GM12891 (cell line): ENCODE measurements at places on chromosomes 4 and X.

DNA sequence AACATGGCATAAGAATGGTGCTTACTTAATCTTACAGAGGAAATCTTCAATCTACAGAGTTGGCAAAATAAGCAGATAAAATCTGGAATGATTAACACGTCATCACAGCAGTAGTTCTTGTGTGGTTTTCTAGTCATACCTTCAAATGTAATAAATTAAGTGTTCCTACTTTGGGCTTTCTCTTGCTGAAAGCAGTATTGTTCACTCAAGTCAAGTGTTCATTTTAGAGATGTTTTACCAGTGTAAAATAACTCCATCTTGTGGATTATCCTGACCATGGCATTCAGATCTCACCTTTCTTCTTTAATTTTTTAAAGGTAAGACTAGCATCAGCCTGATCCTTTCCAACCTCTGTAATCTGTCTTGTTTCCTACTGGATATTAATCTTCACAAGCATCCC lies 72.9 kb downstream of the ADAMTS3 start:
- no peak for DNase-seq

- no peak for DNase-seq
These were observed 13.3 kb downstream of the UBA6 start for GRCh38 chr4:67687636-67688035.

DNA sequence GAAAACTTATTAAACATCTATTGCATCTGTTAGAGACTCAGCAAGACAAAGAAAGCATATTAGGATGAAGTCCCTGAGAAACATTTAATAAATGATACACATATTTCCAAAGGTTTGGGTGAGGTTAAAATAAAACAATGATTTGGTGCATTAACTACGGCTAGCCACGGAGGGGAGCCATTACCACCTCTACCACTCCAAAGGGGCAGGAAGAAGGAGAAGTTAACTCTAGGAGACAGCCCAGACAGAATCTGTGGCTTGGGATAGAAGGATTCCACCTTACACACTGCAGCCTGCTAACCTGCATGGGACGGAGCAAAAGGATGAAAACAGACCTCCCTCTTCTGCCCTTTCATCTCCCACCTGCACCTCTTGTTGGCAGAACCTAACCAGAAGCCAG lies 189.1 kb upstream of the C1QTNF7 start:
- DNase-seq, result peak; percentile 31

DNA sequence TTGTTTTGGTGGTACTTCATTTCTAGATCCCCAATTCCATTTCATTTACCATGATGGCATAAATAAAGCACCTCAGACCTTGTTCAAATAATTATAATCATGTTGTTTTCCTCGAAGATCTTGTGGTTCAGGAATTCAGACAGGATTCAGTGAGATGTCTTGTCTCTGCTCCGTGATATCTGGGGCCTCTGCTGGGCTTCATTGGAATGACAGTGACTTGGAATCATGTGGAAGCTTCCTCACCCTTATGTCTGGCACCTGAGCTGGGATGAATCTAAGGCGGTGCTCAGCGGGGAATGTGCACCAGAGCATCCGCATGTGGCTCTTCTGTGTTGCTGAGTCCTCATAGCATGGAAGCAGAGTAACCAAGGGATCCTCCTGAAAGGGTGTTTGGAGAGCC lies 132.2 kb downstream of the VEGFC start:
- DNase-seq, result no peak

- DNase-seq, result no peak
These were observed 42.2 kb downstream of the SMARCA5 start for GRCh38 chr4:143555676-143556075.

- no peak for DNase-seq
These were observed 238.4 kb downstream of the SNCA start for GRCh38 chr4:89598602-89599001.

- DNase-seq, result no peak
These were observed 20.2 kb downstream of the GLRA3 start for GRCh38 chr4:174808836-174809235.

- DNase-seq, result no peak
These were observed 4.8 kb upstream of the CXCL13 start for GRCh38 chr4:77600521-77601451.

DNA sequence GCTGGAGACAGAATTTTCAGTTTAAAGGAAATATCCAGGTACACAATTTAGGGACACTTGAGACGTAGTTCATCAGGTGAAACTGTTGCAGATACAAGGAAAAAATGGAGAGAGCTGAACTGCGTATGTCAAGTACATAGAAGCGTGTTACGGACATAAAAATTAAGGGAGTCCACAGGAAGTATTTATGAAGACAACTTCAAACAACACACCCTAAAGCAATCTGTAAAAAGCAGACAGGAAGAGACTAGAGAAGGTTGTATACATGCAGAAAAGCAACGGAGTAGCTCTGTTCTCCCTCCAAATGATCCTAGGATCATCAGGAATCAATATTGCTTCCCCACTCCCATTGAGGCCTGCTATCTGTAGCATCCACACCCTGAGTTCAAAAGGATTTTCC lies 5.8 kb downstream of the CASK start:
- DNase-seq, result no peak

DNA sequence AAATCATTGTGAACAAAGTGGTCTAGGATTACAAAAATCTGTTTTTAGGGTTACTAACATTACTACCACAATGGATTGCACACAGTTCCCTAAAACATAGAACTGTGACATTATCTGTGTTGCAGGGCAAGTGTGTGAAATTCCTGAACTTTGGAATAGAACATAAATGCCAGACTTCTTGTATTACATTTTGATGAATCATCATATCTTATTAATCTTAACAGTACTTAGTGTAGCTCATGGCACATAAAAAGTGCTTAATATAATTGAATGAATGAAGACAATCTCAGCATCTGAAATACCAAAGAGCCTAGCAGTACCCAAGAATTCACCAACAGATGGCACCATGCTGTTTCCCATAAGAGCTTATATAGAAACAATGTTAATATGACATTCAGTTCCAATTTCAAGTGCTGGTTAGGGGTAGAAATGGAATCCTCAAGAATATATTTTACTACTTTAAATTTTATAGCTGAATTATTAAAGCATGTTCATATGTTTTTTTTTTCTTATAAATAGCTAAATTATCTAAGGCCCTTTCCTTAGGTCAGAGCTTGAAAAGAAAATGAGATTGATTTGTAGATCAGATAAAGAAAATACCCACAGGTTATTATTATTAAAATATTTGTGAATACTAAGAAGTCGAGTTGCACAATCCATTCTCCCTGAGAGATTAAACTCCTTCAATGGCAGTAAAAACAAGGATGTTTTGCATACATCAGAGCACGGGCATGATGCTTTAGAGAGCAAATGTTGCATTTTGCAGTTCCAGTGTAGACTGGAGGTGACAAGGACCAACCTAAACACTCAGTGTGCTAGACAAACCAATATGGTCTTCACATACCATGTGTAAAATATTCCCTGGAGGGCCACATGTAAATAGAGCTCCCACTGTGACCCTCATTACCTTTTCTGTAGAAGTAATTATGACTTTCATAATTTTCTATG lies 25.7 kb upstream of the SHISA3 start:
- DNase-seq, result peak; percentile 29

- no peak for DNase-seq
These were observed 278.9 kb upstream of the SFRP2 start for GRCh38 chr4:154067786-154068185.

- no peak for DNase-seq
These were observed 36.0 kb downstream of the GAB3 start for GRCh38 chrX:154714925-154715324.

DNA sequence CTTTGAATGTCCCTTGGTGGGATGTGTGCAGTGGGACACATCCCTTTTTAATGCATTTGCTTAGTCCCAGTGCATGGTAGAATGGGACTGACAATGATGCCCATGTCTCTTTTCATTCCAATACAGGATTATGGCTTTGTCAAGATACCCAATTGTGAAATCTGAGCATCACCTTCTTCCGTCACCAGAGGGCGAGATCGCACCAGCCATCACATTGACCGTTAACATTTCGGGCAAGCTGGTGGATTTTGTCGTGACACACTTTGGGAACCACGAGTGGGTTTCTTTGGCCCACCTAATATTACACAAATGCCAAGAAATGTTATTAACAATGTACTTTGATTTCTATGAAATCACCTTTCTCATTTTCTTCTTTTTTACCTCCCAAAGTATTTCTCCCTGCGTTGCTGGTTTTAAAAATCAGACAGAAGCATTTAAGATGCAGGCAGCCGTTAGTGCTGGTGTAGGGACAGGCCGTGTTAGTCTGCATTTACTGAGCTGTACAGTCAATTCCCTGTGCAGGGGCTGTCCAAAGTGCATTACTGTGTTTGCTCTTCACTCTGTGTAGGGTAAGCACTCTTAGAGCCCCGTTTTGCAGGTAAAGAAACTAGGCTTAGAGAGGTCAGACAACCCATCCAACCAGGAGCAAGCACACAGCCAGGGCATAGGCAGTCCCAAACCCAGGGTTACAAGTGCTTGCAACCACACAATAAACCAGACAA lies 46.5 kb downstream of the CWH43 start:
- peak; percentile 5 for DNase-seq

GRCh38 chr4:97367878-97368277 lies 775.4 kb downstream of the STPG2 start:
- DNase-seq, result no peak

GRCh38 chr4:87025614-87026041 lies 90.8 kb downstream of the AFF1 start:
- DNase-seq, result no peak

- DNase-seq, result peak; percentile 72
These were observed at the start of gene PGRMC1 for GRCh38 chrX:119235872-119236622. Gene PGRMC1 (plus strand): TSS chrX:119236285. CDS start chrX:119236364, 79 bp downstream.

GRCh38 chr4:16837475-16837874 lies 61.0 kb downstream of the LDB2 start:
- DNase-seq, result no peak

GRCh38 chr4:33054656-33055196 lies 2334.6 kb downstream of the PCDH7 start:
- DNase-seq, result no peak

DNA sequence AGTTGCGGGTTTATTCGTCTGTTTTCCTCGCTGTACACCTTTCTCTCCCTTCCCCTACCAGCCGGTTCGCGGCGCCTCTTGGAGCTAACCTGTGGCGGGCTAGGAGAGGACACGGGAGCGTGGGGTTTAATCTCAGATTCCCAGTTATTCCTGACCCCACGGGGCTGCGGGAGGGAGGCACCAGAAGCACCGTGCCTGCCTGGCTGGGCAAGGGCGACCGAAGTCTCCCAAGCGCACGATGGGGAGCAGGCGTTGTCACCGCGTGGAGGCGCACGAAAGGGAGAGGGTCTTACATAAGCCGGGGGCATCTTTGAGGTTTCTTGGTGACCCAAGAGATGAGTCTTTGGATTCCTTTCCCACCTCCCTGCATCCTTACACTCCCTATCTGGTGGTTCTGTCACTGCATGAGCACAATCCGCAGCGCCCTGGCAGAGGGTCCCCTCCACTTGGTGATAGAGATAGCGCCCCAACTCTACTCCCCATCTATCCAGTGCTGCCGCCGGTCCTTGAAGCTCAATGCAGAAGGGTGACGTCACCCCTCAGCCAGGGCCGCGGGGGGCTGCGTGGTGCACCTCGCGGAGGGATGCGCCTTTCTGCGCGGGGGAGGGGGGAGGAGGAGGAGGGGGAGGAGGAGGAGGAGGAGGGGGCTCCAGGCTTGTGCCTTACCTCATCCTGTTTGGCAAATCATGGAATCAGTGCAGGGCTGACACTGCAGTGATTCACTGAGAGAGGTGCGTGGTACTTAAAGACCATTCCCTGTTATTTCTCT lies 793 bp downstream of the TSPAN7 start:
- no peak for DNase-seq

DNA sequence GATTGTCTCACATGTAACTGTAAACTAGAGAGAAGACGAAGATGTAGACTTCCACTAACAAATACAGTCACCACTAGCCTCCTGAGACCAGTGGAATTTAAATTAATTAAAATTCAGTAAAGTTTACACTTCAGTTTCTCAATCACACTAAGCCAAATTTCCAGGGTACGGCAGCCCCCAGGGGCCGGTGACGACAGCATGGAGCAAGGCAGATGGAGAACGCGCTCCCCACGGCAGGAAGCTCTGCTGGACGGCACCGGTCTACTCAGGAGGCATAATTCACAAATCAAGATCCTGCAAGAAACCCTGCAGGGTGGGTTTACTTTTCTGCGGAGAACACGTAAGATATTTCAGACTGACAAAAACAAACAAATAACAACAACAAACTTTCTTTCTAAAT lies 80.7 kb downstream of the FAT1 start:
- no peak for DNase-seq

GRCh38 chr4:142581881-142582280 lies 264.2 kb downstream of the INPP4B start:
- no peak for DNase-seq

GRCh38 chr4:3531318-3531878 lies 824 bp downstream of the LRPAP1 start:
- DNase-seq, result no peak

GRCh38 chr4:38574559-38575333 lies 89.3 kb upstream of the KLF3 start:
- no peak for DNase-seq

GRCh38 chrX:18793601-18794089 lies 86.2 kb downstream of the PPEF1 start:
- no peak for DNase-seq

DNA sequence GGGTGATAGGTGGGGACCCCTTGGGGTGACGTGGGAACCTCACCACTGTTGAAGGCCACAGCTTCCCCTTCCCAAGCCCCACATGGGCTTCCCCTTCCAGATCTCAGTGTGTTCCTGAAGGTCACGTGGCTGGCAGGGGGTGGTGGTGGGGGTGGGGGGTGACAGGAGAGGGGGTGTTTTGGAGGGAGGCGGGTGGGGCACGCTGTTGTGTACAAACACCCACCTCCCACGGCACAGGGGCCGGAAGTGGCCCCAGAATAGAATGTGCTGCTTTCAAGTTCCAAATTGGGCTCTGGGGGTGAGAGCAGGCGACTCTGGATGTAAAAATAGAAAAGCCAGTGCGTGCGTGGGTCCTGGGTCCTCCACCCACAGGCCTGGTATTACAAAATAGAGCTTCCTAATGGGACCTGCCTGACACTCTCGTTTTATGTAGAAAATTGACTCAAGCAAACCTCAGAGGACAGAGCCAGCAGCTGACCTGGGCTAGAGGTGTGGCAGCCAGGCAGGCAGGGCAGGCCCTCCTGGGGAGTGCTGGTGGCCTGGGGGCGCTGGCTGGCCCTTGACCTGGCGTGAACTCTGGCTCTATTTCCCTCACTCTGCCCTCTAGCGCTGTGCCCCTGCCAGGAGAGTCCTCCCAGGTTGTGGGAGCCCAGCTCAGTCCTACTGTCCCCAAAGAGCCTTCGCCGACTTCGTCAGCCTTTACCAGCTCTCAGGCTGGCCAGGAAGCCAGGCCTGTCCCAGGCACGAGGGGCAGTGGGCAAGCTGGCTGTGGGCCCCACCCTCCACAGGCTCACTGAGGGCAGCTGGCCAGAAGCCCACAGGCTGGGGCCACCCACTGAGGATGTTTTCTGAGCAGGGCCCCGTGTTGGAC lies 5.4 kb upstream of the SH3BP2 start:
- peak; percentile 80 for DNase-seq

DNA sequence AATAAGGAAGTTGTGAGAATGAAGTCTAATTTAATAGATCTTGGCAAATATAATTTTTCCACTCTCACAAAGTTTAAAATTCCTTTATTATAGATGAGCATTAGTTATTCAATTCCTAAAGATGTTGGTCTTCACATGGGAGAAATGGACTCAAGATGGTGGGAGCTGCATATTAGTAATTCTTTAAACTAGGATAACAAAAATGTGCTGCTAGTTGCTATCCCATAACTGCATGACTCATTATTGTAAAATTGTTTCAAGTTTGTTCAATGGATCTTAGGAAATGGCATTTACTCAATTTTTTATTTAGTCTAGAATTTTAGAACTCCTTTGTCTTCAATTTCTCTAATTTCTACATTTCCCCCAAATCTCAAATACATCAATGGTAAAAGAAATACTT lies 155.8 kb downstream of the ATP10D start:
- DNase-seq, result no peak
